ENCODE measurements at places on chromosomes 3 and 15.

DNA sequence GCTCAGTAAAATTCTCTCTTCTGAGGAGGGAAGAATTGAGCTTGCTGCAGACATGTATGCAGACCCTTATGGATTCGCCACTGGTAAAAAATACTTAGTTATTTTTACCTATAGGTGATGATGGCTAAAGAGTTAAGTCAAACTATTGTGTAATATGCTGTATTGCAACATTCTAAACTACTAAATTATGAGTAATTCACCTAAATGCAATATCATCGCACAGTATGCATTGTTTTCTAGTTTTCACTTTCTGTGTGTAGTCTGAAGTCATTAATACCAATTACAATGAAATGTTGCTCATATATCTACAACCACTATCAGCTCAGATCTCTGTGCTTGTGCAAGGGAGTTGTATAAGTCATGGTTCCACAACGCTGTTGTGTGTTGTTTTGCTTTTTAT lies 48.7 kb upstream of the ROBO2 start:
- DNase-seq = no peak

- no peak for DNase-seq
These were observed 11.5 kb downstream of the CRYGS start for GRCh38 chr3:186532598-186533072.

DNA sequence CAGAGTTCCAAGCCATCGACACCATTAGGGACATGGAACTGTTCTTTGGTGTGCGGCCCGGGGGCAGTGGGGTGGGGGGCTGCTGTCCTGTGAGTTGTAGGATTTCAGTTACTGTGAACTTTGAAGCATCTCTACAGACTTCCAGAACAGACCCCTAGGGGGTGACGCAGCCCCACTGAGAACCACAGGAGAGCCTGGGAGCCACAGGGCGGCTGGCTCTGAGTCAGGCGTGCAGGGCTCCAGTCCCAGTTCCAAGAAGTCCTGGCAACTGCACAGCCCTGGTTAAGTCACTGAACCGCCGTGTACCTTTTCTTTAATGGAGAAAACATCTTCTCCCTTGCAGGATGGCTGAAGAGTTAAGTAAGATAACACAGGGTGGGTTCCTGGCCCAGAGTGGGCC lies 23.5 kb upstream of the LRTM1 start:
- DNase-seq = peak; percentile 90

DNA sequence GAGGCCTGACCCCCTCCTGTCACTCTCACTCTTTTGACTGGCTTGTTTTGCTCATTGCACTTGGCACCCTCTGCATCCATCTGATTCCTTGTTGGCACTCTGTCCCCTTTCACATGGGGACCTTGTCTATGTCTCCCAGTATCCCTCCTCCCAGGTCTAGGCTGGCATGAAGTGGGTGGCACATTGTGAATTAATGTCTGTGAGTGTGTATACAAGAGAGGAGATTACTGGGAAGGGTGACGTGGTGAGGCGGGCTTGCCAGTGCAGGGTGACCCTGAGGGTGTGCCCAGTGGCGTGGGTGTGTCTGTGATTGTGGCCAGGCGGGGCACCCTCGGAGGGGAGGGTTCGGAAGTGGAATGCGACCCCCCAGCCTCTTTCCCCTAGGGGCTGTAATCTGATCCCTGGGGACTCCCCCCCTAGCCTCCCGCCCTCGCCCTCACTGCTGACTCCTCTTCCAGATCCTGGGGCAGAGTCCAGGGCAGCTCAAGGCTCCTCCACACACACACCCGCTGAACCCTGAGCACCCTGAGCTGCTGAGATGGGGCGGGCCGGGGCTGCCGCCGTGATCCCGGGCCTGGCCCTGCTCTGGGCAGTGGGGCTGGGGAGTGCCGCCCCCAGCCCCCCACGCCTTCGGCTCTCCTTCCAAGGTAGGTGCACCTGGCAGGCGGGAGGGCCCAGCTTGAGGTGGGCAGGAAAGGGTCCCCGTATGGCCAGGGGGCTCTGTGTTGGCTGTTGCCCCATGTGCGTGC lies at the start of gene SEMA3B:
TSS of gene SEMA3B (plus strand) at position 445 of the 749 bp plus-strand sequence. CDS start at position 539, 94 bp downstream.
- no peak for DNase-seq

- peak; percentile 77 for DNase-seq
These were observed 25.2 kb downstream of the OXNAD1 start for GRCh38 chr3:16290007-16290826.
